GM04504 (cell line): ENCODE measurements at places on chromosomes 16 and 17.

GRCh38 chr17:65749479-65749878, 188.0 kb upstream of the AXIN2 start:
- DNase-seq: no peak

DNA sequence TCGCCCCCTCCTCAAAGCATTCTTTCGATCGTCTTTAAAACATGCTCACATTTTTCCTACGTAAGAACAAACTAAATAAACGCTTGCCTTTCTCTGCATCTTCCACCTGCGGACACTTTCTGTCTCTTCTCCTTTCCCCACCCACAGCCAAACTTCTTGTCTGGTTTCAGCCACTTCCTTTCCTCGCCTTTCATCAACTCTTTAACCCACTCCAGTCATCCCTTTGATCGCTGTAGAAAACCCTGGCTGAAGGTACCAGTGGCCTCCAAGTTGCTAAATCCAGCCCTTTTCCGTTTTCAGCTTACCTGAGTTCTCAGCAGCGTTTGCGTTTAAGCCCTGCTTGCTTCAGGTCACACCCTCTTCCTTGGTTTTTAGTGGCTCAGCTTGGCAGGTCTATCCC, 483 bp downstream of the RPA1 start:
- no peak for DNase-seq

- no peak for DNase-seq
These were observed 435.5 kb downstream of the KCNJ2 start for GRCh38 chr17:70604854-70605253.

- no peak for DNase-seq
These were observed 12.0 kb downstream of the RARA start for GRCh38 chr17:40320756-40321523.

GRCh38 chr17:29557085-29557738, 9.6 kb downstream of the ABHD15 start:
- DNase-seq: peak; percentile 16

DNA sequence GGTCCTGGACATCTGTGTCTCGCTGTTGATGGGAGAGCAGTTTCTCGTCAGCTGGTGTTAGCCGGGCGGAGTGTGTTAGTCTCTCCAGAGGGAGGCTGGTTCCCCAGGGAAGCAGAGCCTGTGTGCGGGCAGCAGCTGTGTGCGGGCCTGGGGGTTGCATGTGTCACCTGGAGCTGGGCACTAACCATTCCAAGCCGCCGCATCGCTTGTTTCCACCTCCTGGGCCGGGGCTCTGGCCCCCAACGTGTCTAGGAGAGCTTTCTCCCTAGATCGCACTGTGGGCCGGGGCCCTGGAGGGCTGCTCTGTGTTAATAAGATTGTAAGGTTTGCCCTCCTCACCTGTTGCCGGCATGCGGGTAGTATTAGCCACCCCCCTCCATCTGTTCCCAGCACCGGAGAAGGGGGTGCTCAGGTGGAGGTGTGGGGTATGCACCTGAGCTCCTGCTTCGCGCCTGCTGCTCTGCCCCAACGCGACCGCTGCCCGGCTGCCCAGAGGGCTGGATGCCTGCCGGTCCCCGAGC, 17.9 kb downstream of the GAA start:
- no peak for DNase-seq
